Left lung (tissue), 14 donors: ENCODE measurements at places on chromosomes 4 and X.

DNA sequence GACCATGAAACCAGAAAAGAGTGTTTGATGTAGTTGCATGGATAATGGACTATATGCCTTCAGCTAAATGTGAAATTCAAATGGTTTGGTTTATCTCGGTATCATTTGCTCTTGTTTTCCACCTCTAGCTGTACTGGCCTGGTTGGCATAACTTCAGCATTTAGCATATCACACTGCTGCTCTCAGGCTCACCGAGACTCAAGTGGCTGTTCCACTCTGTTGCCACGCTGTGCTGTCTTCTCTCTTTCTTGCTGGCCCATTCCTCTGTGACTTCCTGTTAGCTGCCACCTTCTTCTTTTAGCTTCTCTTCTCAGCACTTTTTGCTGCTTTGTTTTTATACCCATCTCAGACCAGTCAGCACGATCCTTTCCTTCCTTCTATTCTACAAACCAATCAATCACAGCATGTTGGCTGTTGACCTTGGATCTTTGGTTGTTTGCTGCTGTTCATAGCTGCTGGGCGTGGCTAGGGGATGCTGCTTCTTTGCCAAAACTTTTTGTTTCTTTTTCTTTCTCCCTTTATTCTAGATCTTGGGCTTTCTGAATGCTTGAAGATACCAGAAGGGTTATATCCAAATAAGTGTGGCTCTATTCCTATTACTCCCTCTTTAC is 24.0 kb downstream of the INTS6L start:
- no peak for DNase-seq

DNA sequence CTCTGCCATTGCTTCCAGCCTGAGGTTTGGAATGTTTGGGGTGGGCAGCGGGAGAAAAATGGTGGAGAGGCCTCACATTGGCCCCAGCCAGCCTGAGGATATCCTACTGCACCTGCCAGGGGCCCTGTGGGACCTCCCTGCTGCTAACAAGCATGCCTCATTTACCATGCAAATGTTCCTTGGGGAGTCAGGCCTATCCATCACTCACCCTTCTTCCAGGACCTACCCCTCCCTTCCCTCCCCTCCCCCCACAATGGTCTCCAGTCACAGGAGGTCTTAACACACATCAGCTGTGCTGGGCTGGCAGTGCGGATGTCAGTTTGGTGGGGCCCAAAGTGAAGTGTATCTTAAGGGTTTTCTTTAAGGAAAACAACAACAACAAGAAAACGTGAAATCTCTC is 139.2 kb downstream of the SHOX start:
- DNase-seq: no peak

DNA sequence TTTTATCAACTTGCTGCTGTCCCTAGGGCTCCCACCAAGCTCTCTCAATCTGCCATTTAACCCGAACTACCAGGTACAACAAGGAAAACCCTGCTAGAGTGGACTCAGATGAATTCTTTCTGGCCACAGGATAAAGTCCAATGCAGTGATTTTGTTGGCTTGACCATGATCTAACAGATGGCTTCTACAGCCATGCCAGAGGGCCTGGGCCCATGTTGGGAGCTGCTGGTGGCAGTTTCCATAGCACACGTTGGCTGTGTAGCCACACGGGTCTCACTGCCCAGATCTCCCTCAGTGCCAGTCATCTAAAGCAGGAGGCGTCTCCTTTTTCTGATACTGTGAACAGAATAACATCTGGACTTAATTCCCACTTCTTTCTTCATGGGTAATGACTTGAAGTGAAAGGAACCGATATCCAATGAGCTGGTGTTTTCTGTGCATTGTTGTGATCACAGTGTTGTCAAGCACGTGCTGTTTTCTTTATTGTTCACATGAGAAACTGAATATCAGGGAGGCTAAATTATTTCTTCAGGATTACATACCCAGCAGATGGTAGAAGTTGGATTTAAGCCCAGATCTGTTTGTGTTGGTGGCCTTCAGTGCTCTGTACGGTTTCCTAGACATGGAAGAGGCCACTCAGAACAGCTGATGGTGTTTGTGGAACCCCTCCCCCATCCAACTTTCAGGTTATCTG is 85.2 kb upstream of the CLCN4 start:
- DNase-seq: no peak

- no peak for DNase-seq
Measured at GRCh38 chr4:17232566-17233253, 279.2 kb downstream of the QDPR start.

DNA sequence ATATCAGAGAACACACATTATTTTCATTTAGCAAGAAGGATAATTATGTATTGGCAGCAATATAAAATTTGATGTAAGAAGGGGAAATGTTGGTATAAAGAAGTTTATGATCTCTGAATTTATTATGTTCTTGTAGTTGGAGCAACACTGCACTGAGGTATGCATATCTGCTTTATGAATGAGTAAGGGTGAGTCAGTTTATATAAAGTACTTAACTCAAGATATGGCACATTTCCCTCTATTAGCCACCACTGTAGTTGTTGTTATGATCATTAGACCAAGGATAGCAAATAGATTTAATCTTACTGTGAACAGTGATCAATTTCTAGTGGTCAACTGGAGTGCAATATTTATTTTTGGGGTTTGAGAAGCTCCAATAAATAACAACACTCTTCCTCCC is 66.6 kb downstream of the SNX25 start:
- no peak for DNase-seq

DNA sequence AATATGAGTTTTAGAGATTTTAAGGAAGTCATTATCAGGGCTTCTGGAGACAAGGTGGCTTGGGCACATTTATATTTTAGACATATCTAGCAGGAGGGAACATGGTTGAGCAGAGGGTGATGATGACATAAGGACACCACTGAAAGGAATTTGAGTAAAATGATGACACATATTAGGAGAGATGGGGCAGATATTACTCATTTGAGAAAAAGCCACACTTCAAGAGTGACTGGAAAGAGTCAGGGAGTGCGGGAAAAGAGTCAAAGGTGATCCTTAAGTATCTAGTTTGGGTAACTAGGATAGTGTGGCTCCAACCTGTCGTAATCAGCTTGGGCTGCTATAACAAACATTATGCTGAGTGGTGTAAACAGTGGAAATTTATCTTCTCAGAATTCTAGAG is 377.7 kb downstream of the PACRGL start:
- no peak for DNase-seq

GRCh38 chr4:124191329-124191728 is 521.2 kb downstream of the ANKRD50 start:
- no peak for DNase-seq

- no peak for DNase-seq
Measured at GRCh38 chr4:102042871-102043802, 252.6 kb downstream of the BANK1 start.

GRCh38 chrX:46865281-46865680 is 28.4 kb downstream of the RP2 start:
- no peak for DNase-seq

DNA sequence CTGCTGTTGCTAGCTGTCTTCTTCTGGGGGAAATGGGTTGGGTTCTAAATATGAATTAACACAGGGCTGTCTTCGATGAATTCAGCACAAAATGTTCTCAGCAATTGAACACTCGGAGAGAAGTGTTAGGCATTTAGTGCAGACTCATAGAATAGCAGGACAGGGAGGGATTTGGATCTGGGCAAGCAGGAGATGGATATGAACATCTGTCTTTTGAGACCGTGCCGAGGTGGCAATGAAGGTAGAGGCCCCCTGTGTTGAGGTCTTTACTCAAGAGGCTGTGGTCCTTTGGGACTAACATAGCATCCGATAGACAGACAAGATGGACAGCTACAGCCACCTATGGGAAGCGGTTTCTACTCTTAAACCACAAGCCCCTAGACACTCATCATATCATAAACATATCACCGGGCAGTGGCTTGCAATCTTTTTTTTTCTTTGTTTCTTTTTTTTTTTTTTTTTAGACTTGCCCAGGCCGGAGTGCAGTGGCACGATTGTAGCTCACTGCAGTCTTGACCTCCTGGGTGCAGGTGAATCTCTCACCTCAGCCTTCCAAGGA is 6.7 kb downstream of the CD99 start:
- DNase-seq: no peak

- DNase-seq: no peak
Measured at GRCh38 chr4:129998436-129999150, 902.6 kb downstream of the C4orf33 start.

- DNase-seq: no peak
Measured at GRCh38 chr4:26713563-26714151, 129.8 kb downstream of the TBC1D19 start.

DNA sequence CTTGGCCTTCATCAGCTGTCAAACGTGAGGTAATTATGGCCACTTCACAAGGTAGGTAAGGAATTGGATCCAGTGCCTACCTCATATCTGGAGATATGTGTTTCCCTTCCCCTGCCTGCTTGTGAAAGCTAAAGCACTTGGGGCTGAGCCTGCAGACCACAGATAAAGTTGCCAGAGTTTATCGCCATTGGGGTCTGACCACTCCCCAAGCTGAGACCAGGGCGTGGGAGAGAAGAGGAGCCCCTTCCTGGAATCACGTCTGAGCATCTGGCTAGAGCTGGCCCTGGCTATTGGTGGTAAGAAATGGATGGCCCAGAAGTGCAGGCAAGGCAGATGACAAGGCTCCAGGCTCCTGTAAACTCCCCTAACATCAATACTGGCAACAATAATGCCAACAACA is 2.7 kb downstream of the ALAS2 start:
- no peak for DNase-seq

DNA sequence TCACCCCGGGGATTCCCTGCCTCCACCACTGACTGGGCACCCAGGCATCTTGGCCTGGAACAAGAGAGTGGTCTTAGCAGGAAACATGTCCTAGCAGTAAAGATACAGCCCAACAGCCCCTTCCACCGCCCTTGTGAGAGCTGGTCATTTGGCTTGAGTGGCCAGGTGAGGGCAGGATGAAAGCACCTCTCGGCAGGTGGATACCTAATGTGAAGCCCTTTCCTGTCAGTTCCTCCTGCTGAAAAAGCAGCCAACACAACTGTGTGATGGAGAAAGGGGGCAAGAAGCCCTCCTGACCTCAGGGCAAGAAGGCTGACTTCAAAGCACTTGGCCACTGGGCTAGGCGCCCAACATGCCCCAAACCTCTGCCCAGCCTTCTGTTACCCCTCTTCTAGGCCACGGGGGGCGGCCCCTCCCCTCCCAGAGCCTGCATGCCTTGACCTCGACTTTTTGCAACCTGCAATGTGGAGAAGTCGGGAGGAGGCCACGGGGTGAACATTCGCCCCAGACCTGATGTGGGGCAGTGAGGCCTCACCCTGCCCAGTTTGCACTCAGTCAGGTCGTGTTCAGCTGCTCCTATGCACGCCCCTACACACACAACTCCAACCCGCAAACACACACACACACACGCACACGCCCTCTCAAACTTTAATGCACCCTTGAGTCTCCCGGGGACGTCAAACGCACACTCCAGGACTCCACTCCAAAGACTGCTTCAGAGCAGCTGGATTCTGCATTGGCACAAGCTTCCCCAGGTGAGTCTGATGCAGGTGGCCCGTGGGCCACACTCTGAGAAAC is 1.1 kb downstream of the LGI2 start:
- DNase-seq: no peak

DNA sequence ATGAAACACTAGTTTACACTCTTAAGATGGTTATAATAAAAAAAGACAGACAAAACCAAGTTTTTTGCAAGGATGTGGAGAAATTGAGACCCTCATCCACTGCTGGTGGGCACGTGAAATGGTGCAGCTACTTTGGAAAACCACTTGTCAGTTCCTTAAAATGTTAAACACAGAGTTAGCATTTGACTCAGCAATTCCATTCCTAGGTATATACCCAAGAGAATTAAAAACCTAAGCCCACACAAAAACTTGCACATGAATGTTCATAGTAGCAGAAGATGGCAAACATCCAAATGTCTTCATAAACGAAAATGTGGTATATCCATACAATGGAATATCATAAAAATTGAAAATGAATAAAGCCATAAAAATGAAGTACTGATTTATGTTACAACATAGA is 75.4 kb downstream of the ZNF827 start:
- DNase-seq: no peak

DNA sequence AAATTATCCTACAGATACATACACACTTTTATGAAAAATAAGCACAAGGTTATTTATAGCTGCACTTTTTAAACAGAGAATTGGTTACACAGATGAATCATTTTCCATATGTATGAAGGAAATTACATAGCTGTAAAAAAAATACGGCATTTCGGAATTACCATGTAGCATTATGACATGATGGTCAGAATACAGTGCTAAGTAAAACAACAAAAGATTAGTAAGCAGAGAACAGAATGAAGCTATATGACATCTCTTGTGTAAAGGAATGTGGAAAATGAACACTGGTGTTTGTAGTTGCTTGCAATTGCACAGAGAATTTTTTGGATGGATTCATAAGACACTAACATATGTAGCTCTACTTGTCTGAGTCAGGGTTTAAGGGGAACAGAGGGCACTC is 1222.0 kb upstream of the PRKX start:
- DNase-seq: no peak

- no peak for DNase-seq
Measured at GRCh38 chr4:67581208-67581857, 22.8 kb downstream of the STAP1 start.

DNA sequence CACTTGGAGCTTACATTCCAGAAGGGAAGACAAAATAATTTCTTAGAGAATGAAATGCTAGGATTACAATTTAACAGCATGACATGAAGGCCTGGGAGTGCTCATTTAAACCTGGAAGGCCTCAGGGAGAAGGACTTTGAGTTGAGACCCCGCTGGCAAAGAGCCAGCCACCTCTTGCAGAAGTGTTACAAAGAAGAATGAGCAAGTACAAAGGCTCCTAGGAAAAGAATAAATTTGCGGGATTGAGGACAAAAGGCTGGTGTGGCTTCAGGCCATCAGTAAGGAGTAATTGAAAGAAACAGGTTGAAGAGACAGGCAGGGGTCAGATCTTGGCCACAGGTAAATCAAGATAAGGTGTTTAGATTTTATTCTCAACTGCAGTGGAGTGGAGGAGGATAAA is 3.1 kb upstream of the ELOVL6 start:
- no peak for DNase-seq

GRCh38 chr4:101103381-101104142 is 243.8 kb downstream of the PPP3CA start:
- DNase-seq: no peak

GRCh38 chr4:101348995-101349800 is 1.9 kb upstream of the PPP3CA start:
- DNase-seq: no peak

DNA sequence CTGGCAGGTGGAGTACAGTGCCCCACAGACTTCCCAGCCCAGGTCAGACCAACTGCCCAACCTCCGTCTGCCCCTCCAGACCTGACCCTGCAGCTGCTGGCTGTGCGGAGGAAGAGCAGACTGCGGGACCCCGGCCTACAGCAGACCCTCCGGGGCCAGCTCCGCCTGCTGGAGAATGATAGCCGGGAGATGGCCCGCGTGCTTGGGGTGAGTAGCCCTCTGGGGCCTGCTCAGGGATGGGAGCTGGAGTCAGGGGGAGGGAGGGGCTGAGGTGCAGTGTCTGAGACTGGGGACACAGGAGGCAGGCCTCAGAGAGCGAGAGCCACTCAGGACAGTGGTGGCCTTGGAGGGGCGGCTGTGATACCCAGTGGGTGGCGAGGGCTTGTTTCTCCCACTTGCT is 13.5 kb downstream of the SH3TC1 start:
- no peak for DNase-seq

- no peak for DNase-seq
Measured at GRCh38 chrX:106510713-106511403, 100.9 kb upstream of the RADX start.
